ENCODE measurements at places on chromosomes 12 and 14.

DNA sequence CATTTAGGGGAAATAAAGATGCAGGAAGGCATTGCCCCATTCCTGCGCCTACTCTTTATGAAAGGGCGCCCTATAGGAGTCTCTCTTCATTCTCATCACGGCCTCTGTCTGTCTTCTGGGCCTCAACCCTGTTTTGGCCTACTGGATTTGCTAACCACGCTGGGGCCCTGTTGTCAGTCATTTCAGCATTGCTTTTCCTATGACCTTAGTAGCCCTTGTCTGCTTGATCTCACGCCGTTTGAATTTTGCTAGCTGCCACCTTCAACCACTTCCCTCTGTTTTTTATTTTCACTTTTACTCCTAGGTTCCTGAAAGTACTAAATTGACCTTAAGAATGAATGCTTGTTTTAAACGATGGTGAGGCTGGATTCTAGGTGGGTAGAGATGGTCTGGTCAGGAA lies 139.0 kb downstream of the SYNE2 start:
- DNase-seq, result no peak

- DNase-seq, result no peak
These were observed 47.6 kb upstream of the FAM222A start for GRCh38 chr12:109666068-109666467.

DNA sequence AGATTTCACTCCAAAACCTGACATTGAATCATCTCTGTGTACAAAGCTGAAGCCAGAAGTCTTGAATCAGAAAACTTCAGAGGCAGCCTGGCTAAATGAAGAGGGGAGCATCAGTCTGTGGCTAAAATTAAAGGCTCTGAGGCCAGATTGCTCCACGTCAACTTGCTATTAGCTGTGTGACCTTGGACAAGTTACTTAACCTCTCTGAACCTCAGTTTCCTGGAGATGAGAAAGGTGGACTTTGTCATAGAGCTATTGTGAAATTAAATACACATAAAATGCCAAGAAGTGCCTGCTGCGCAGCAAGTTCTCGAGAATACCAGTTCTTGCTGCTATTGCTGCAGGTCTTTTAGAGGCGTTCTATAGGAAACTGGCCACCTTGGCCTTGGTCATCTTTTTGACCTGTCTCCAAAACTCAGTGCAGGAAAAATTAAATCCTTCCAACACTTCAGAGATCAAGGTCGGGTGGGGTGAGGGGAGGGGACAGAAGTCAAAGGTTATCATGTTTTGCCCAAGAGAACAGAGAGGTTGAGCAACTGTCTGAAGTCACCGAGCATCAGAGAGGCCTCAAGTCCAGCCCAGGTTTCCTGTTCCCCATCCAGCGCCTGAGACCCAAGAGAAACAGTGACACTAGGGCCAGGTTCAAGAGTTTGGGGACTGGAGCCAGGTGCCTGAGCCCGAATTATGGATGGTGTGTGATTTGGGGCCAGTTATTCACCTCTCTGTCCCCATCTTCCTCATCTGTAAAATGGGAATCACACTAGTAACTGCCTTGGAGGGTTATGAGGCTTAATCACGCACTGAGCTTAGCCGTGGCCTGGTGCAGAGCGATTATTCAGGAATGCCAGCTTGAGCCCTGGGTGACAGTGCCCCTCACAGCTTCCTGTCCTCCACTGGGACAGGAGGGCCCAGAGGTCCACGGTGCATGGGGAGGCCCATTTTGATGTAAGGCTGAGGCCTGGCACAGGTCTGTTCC lies 1.1 kb downstream of the SERPINA1 start:
- DNase-seq, result no peak

DNA sequence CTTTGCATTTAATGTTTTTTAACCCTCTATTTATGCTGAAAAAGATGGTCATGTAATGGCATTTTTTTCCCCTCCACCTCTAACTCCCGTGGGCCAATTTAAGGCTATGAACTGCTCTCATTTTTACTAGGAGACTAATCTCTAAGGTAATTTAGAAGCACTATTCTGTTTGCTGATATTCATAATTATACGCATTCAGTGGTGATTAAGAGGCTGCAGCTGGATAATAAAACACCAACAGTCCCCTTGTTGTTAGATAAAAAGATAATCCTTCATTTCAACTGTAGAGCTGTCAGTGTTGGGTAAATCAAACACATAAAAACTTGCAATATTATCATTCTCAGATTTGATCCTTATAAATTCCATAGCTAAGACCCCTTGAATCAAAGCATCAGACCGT lies 8.9 kb downstream of the MYO1H start:
- DNase-seq, result no peak

DNA sequence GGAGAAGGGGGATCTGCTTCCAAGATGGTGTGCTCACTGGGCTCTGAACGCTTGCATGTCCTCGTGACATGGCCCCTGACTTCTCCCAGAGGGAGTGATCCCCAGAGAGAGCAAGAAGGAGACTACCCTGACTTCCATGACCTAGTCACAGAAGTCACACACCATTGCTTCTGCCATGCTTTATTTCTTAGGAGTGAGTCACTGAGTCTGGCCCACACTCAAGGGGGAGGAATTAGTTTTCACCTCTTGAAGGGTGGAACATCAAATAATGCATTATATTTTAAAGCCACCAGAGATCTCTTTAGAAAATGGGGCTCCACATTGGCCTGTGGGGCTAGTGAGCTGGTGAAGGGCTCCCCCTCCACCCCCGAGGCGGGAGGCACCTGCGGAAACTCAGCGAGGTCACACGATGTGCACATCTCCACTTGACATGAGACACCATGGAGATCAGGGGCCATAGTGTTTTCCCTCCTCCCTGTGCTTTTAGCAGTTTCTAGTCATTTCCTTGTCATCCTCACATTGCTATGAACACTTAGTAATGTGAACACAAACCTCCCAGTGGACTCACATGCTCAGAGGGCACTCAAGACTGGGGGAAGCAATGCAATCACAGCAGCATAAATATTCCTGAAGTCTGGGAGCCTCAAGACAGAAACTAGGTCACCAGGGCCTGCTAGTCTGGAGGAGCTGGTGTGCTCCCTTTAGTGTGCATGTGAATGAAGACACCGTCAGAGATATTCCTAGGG lies 87.4 kb upstream of the FZD10 start:
- DNase-seq, result no peak

DNA sequence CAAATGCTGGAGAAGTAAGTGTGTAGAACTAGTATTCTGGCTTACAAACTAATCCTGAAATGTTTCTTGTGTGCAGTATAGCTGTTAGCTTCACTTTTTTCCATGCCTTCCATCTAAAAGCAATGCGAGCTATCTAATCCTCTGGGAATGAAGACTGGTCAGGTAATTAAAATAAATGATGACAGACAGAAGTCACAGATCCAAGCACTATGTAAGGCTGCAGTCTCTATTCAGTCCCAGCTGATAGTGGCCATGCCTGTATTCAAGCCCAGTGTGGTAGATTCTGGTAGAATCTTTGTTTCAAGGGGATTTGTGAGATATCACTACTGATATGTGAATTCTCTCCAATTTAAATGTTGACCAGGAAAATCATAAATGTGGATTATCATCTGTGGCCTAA lies 637.2 kb downstream of the TMTC2 start:
- no peak for DNase-seq

- no peak for DNase-seq
These were observed 1.5 kb upstream of the ZDHHC22 start for GRCh38 chr14:77143071-77143470.

GRCh38 chr14:68690089-68690958 lies 102.5 kb downstream of the ZFP36L1 start:
- DNase-seq, result no peak

- DNase-seq, result no peak
These were observed 38.7 kb downstream of the DDX51 start for GRCh38 chr12:132105467-132105866.

DNA sequence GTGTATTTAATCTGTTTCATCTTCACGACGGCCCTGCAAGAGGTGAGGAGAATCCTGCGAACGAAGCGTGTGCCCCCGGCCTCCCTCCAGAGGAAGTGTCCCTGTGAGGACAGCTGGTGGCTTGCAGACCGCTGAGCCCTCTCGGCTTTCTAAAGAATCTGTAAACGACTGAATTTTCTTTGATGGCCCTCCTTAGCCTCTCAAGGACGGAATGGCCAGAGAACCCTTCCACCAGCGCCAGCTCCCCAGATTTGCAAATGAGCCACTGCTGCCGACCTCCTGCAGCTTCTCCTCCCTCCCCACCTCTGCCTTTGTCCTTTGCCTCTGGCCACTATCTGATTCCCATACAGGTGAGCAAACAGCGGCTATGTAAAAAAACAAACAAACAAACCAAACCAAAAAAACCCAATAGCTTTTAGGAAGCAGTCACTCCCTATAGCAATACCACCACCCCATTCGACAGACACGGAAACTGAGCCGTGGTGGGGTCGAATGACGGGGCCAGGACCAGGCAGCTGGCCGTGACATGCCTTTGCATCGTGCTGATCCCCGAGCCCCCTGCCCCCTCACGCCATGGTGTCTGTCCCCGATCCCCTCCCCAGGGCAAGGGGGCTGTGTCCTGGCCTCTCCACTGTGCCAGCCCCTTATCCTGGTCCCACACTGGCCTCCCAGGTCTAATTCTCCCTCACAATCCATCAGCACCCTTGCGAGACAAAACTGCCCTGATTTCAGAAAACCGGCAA lies 23.6 kb downstream of the RFLNA start:
- DNase-seq, result no peak

GRCh38 chr12:26723379-26724308 lies 109.3 kb downstream of the ITPR2 start:
- no peak for DNase-seq

DNA sequence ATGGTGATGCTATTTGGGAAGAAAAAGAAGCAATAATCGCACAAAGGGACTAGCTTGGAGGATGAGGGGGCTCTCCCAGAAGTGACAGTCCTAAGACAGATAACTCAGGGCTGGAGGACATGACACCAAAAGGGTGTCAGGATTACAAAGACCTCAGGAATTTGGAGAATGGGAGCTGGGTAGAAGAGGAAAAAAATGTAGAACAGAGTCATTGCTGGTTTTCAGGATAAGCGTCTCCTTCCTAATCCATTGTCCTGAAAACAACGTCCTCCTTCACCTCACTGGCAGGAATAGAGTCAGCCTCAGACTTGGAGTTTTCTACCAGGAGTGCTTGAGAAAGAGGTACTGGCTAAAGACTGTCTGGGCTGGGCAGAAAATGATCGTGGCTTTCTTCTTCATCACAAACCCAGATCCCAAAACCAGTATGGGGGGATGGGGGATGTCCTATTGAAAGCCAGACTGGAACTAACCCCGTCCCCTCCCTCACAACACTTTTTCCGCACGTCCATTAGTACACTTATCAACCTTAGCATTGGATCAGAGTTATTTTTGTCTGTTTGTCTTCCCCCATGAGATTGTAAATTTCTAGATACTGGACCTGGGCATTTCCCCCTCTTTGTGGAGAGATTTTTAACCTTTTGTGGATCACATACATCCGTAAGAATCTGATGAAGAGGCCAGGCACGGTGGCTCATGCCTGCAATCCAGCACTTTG lies 14.3 kb downstream of the B4GALNT3 start:
- no peak for DNase-seq

GRCh38 chr12:105882404-105882803 lies 256.4 kb downstream of the NUAK1 start:
- no peak for DNase-seq

DNA sequence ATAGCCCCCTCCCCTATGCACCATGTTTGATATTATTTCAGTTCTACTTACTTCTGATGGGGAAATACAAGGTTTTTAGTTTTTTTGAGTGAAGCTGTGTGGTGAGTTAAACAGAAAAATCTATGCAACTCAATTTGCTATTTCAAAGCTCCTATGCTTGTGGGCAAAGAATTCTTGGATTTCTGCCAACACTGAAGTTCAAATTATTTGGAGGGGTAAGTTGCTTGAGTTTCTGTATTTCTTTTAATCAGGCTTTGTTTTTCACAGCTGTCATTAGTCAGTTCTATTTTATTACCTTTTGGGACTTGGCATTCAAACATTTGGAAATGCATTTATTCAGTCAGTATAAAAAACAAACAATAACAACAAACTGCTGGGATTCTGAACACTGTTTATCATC lies 407.5 kb upstream of the MGAT4C start:
- DNase-seq, result no peak

GRCh38 chr12:110234755-110235154 lies 46.3 kb upstream of the ATP2A2 start:
- DNase-seq, result no peak

DNA sequence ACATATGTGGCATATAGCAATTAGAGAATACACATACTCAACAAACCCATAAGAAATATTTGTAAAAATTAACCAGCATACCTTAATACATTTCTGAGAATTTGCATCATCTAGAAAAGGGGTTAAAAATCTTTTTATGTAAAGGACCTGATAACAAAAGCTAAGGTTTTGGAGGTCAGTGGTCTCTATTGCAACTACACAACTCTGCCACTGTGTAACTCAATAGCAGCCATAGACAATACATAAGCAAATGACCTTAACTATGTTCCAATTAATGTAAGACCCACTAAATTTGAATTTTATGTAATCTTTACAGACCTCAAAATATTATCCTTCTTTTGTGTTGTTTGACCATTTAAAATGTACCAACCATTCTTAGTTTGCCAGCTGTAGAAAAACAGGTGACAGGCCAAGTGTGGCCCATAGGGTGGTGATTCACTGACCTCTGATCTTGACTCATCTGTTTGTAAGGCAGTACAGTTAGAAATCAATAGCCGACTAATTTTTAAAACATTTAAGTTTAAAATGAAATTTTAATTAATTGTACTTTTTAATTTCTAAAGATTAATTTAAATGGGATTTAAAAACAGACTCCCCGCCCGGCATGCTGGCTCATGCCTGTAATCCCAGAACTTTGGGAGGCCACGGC lies 7.4 kb upstream of the EPS8 start:
- no peak for DNase-seq

DNA sequence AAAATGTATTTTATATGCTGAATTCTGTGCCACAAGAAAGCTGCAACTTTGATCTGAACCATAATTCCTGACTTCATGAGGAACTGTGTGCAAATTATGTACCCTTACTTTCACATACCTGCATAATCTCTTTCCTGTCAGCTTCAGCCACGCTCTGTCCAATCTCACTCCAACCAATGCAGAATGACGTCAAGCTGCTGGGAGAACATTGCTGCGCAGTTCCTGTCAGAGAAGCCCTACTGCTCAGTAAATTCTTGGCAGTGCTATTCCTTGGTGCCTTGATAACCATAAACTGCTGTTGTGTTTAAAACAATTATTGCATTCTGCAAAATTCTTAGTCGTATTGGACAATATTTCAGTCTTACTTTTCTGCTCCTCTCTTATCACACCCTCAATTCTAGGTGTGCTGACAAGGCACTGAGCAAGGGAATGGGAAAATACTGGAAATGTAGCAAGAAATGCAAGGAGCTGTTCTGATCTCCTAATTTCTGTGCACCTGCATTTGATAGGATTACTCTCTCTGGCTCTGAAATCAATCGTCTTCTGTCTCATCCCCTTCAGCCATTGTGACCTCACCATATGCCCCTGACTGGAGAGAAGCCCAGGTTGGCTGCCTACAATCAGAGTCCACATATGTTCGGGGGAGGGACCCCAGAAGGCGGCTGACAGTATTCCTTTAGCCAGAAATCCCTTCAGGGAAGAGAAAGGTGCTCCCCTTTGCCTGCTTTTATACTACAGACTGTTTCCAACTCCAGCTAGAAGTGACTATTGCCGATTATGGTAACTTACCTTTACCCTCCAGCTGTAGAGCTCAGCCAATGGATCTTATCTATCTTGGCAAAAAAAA lies 274.9 kb upstream of the NOVA1 start:
- DNase-seq, result no peak

All from activated T-helper 1 cell treated with Interleukin-2 at 50 U/mL for 16 hours (primary cell).